Regular cardiac myocyte (primary cell): ENCODE measurements at places on chromosomes 2 and 18. TPM values are rescaled to one million over a fixed set of nuclear protein-coding genes. Genes with fewer than 3 reads are reported as not detected.

PLCD4 gene
- total RNA-seq, result 2.3 and 3.1 TPM in 2 replicates

HAT1 gene
- 35.0 and 83.8 TPM in 2 replicates for total RNA-seq

MROH2A gene
- total RNA-seq, result not detected in 2 replicates

GPR55 gene
- total RNA-seq, result not detected in 2 replicates

CFC1 gene
- total RNA-seq, result not detected in 2 replicates

DGUOK gene
- total RNA-seq, result 56.1 and 73.4 TPM in 2 replicates

MYCN gene
- total RNA-seq, result 0.28 TPM in 1 of 2 replicates, not detected in the other

ANKRD30BL gene
- not detected in 2 replicates for total RNA-seq
